ENCODE measurements at places on chromosomes 7 and 10.

DNA sequence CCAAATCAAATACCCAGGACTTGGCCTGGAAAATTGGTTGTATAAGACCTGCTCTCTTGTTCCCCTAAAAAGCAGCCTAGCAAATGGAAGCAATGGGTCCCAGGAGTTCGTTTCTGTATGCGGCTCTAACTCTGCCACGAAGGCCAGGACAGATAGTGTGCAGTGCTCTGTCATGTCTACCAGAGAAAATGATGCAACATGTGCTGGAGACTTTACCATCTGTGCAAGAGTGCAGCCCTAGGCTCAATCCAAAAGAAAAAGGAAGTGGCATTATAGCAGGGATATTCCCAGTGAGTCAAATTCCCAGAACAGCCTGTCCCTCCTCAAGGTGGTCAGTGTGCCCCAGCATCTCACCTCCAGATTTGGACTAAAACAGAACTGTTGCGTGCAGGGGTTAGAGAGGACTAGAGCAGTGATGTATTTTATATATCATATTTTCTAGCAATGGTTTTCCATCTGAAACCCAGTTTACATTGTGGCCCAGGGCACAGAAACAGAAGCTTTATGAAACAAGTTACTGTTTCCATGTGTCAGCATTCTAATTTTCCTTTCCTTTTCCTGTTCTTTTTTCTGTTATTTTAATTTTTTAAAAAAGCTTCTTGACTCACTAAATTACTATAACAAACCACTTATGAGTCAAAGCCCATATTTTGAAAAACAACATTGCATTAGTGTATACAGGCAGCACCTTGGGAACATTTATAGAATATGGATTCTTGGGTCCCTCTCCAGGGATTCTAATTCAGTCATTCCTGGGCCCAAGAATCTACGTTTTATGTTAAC, 311.2 kb downstream of the RNLS start:
- DNase-seq: no peak

DNA sequence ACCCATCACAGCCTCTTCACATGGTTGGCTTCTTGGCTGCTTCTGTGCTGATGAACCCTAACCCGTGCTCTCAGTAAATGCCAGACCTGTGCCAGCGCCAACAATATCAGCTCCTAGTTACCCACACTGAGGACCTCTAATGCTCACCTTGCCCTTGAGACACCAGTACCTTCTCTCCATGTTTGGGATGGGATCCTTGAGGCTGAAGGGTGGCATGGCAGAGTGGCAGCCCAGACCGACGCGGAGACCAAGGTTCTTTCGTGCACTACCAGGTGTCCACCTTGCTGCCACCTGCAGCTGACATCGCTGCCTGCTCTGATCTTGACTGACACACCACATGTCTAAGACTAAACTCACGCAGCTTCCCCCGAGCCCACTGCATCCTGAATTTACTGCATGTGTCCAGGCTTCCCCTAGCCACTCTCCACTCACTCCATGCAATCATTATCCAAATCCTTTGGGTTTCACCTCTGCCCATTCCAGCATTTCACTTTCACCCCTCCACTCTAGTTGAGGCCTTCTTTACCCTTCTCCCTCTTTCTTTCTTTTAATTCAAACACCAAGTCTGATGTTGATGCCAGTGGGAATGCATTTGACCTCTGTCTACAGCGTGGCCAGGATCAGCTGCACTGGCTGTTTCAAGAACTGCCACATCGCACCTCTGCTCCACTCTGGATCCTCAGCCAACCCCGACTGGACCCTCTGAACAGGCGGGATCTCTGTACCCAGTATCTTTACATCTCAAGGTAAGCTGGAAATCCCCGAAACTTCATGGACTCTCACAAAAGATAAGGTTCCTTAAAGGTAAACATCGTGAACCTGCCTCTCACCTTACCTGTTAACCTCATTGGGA, 294.9 kb downstream of the GLRX3 start:
- DNase-seq: no peak

DNA sequence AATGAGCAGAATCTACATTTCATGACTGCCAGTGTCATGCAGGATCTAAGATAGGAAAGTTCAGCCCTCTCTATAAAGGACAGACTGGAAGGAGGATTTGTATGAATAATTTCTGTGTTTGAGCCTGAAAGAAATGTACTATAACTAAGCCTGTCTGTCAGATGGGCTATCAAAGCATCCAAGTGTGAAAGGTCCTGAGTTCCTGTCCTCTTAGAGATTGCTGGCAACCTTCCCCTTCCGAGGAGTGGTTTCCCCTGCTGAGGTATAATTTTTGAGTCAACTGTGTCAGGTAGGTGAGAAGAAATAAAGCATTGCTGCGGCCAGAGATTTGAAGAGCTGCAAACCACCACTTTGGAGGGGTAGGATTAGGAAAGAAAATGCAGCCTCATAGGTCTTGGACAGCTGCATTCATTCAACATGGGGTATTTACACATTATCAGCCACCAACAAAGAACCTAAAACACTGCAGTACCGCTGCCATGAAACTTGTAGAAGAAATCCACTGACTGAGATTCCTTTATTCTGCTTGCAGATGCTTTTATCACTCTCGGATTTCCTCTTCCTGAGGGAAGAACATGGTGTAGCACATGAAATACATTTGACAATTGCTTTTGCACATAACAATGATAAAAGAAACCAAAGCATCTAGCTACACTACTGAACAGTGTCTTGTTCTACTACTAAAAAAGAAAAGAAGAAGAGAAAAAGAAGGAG, 189.1 kb downstream of the DGKI start:
- no peak for DNase-seq

DNA sequence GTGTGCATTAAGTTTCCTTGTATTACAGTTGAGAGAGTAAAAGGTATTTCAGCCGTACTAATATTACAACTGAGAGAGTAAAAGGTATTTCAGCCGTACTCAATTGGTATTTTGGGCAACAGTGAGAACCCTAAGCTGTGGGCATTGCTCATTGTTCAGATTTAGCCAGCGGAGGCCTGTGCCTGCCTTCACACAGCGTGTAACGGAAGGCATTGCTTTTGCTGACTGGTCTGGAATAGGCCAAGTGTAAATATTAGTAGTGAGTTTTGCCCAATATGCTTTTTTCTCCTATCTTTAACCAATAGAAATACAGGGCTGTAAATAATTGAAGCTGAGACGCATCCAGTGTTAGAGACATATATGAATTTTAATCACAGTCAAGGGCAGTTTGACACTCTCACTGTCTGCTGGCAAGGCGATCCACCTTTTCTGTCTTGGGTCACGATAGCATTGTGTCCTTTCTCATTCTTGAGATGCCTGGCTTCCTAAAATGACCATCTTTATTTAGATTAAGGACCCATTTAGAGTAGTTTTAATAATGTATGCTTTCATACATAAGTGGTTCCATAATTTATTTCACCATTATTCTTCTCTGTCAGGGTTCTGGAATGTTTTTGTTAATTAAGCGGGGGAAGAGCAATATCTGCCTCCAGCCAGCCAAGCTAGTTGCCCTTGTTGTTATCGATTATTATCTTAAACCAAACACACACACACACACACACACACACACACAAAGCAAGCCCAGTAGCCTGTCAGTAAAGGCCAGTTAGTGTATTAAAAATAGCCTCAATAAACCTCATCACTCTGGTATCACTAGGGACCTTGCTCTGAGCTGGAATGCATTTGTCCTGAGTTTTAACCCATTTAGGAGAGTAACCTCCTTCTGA, 130.7 kb downstream of the CELF2 start:
- DNase-seq: no peak

GRCh38 chr10:52379287-52379686, 65.2 kb downstream of the DKK1 start:
- DNase-seq: no peak

DNA sequence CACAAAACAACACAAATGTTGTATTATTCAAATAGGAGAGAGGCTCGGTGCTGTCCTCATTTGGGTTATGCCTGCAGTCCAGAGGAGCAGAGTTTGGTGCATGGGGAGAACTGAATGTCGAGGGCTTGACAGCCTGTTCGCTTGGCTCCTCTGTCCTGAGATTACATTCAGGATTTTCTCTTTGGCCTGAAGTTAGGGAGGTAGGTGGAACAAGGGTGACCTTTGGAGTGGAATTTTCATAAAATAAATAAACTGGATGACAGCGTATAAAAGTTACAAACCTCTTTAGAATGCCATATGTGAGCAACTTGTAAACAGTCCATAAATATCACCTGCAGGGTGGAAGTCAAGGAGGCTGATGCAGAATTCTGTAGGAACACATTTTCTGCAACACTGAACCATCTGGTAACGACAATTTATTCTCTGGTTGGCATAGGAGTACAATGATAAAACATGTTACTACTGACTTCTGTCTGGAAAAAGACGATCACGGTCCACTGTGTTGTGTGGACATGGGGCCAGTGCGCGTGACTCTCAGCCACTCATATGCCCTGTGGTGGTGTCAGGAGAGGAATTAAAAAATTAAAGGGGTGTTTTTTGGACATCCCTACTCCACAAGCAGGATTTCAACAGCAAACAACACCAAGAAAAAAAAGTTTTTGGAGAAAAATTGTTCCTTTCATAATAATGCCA, 33.2 kb downstream of the NRP1 start:
- no peak for DNase-seq

DNA sequence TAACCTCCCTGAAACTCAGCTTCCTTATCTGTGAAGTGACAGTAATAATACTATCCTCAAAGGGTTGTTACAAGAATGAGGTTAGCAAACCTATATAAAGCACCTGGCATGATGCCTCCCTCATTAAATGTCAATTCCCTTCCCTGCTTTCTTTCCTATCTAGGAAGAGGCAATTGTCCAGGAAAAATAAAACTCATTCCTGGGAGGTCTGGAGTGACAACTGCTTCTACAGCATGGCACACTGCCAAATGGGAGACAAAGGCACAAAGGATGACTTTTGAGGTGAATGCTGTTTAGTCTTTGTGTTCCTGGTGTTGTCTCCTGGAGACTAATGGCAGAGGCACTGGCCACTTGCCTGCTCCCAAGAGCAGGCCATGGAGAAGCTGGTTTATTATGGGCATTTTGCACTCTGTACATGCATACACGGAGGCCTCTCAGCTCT, 32.2 kb upstream of the PDE1C start:
- no peak for DNase-seq

- no peak for DNase-seq
Measured at GRCh38 chr7:90618876-90619275, 22.8 kb downstream of the CDK14 start.

DNA sequence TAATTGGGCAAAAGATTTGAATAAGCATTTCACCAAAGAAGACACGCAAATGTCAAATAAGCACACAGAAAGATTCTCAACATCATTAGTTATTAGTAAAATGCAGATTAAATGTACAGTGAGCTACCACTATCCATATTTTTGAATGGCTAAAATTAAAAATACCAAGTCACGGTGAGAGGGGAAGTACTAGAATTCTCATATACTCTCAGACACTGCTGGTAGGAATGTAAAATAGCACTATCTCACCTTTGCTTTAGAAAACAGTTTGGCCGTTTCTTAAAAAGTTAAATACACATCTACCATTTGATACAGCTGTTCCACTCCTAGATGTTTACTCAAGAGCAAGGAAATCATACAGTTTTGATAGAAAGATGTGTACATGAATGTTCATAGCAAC, 115.8 kb upstream of the CELF2 start:
- DNase-seq: no peak

DNA sequence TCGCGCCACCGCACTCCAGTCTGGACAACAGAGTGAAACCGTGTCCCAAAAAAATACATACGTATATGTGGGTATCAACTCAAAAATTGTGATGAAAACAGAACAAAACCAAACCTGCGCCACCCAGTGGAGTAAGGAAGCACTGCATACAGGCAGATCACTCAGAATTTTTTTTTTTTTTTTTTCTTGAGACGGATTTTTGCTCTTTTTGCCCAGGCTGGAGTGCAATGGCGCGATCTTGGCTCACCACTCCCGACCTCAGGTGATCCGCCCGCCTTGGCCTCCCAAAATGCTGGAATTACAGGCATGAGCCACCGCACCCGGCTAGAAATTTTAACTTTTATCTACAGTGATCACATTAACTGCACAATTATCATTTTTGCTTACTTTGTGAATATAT, 9.1 kb upstream of the TMEM236 start:
- peak; percentile 50 for DNase-seq

DNA sequence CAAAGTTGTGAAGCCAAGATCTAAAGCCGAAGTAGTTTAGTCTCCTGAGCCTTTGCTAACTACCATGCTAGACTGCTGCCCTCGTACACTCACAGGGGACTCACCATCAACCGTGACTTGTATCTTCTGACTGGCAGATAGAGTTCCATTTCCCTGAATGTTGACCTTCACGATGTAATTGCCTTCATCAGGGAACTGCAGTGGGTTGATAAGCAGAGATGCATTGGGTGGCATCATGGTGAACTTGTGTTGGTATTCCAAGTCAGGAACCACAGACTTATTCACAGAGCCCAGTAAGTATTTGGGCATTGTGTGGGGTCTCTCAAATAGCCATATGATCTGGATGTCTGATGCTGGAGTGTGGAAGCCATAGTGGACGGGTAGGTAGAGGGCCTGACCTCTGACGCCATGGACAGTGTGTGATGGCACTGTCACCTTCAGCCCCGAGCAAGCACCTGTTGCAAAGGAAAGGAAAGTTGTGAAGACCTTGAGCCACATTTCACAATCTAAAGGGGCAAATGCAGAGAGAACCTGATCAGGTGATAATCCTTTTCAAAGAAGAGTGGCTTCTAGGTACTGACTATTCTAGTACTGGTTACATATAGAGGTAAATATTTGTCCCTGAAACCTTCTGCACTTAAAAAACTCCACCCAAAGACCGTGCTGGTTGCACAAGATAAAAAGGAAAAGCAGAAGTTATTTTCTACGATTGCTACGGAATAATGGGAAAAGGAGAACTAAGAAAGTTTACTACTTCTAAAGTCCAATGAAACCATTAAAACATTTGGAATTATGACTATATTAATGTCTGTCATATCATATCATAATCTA, 7.1 kb downstream of the HEPACAM2 start:
- DNase-seq: no peak
